ENCODE measurements at places on chromosomes 16 and 17.

DNA sequence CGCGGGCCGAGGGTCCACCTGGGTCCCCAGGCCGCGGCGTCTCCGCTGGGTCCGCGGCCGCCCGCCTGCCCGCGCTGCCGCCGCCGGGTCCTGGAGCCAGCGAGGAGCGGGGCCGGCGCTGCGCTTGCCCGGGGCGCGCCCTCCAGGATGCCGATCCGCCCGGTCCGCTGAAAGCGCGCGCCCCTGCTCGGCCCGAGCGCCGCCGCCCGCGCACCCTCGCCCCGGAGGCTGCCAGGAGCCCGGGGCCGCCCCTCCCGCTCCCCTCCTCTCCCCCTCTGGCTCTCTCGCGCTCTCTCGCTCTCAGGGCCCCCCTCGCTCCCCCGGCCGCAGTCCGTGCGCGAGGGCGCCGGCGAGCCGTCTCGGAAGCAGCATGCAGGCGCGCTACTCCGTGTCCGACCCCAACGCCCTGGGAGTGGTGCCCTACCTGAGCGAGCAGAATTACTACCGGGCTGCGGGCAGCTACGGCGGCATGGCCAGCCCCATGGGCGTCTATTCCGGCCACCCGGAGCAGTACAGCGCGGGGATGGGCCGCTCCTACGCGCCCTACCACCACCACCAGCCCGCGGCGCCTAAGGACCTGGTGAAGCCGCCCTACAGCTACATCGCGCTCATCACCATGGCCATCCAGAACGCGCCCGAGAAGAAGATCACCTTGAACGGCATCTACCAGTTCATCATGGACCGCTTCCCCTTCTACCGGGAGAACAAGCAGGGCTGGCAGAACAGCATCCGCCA is 504 bp downstream of the FOXC2 start:
- peak; percentile 68 for DNase-seq

- DNase-seq, result no peak
Measured at GRCh38 chr16:2713523-2713922, 6.5 kb downstream of the PRSS27 start.

GRCh38 chr16:56102906-56103305 is 88.4 kb upstream of the GNAO1 start:
- no peak for DNase-seq

GRCh38 chr16:63289834-63290460 is 1253.7 kb upstream of the CDH8 start:
- no peak for DNase-seq

DNA sequence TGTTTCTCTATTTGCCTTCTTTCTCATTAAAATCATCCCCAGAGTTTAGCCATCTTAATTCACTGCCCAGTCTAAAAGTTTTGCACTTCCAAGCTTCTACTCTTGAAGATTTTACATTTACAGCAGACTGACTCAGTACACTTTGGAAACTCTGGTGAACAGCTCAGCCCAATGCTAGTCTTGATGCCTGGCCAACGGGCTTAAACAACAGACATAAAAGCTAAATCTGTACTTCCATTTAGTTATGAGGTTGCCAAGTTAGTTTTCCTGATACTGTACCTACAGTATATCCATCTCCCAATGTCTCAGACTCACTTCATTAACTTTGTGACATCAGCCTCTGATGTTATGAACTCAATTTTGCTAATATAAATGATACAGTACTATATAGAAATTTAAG is 891.8 kb upstream of the SOX9 start:
- no peak for DNase-seq

- no peak for DNase-seq
Measured at GRCh38 chr16:50276326-50276640, 9.9 kb downstream of the ADCY7 start.

- no peak for DNase-seq
Measured at GRCh38 chr17:35760587-35760986, at the start of gene C17orf50. TSS of gene C17orf50 (plus strand) at chr17:35760887. CDS start at chr17:35760942, 55 bp downstream.

- DNase-seq, result no peak
Measured at GRCh38 chr17:47693731-47694580, at the start of gene TBKBP1. TSS of gene TBKBP1 (plus strand) at chr17:47694161. CDS start at chr17:47696113, 1,952 bp downstream.

DNA sequence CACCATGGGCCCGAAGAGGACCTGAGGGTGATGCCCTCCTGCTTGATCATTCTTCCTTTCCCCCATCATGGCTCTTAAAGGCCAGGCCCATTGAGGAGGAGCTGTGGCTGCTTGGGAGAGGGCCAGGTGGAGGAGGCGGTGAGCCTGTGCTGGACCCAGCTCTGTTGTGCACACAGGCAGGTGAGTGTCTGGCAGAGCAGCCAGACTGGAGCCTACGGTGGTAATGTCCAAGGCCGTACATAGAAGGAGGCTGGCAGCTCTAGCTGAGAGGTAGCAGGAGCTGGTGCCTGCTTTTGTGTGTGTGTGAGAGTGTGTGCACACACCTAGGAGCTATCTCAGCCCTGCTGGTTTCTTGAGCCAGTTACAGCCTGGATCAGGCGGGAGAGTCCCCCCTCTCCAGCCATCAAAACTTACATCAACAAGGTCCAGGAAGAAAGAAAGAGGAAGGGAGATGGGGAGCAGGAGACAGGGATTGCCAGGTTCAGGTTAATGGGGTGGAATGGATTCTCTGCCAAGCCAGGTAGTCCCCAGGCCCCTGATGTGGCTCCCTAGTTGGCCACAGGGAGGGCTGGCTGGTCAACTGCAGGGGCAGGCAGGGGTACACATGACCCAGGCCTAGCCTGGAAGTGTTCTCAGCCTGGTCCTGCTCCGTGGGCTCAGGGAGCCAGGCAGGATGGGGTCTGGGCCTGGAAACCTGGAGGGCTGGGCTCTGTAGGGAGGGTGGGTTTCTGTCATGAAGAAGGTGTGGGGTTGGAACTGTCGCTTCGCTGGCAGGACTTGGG is 107.1 kb downstream of the RAP1GAP2 start:
- DNase-seq, result no peak

DNA sequence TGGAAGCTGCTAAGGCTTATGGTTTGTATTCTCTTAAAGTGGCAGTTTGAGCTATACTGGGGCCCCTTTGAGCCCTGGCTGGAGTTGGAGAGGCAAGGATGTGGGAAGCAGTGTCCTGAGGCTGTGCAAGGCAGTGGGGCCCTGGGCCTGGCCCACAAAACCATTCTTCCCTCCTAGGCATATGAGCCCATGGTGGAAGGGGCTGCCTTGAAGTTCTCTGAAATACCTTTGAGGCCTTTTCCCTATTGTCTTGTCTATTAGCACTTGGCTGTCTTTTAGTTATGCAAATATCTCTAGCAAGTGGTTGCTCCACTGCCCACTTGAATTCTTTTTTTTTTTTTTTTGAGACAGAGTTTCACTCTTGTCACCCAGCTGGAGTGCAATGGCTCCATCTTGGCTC is 119.2 kb downstream of the PCTP start:
- DNase-seq, result no peak

GRCh38 chr16:51111759-51112158 is 39.3 kb downstream of the SALL1 start:
- DNase-seq, result no peak
